NCI-H2171 (cell line): ENCODE measurements at places on chromosomes 5 and 9.

GRCh38 chr5:80435476-80435875, 27.6 kb downstream of the ZFYVE16 start:
- no peak for DNase-seq

- peak; percentile 5 for DNase-seq
These were observed 1766.1 kb upstream of the C9orf72 start for GRCh38 chr9:29339387-29339786.

- DNase-seq, result no peak
These were observed 89.6 kb downstream of the RIC1 start for GRCh38 chr9:5718296-5719032.

GRCh38 chr5:170147051-170147752, 41.5 kb downstream of the FOXI1 start:
- DNase-seq, result no peak

DNA sequence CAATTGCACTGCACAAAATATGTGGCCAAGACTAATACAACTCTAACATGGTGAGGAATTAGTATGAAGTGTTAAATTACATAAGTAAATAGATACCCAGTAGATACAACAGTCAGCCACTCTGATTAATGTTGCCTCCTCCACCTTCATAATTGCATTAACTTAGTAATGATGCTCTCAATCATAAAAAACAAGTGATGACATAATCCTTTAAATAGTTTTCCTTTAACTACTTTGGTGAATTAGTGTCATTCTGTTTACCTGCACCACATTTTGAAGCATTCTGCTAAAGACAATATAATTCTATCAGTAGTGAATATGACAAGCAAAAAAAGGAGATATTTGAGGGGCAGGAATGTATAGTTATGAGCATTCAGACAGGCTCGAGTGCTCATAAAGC, 265.9 kb upstream of the SLC24A2 start:
- DNase-seq, result no peak

DNA sequence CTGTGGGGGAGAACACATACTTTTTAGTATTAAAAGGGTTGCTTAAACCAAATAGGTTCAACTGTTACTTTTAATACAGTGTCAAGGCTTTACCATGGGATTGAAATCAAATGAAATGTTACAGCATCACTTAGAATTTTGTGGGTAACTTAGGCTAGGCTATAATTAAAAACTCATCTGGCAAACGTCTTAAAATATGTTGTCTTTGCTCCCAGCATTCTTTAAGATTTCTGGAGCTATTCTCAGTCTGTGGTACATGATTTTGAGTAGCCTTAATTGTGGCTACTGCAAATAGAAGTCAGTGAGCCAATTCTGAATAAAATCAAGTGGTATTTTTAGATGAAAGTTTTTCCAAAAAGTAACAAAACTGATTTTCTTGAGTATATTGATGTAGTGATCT, 30.7 kb downstream of the UHRF2 start:
- DNase-seq, result no peak

GRCh38 chr9:85258823-85259370, 482.9 kb downstream of the AGTPBP1 start:
- no peak for DNase-seq

- no peak for DNase-seq
These were observed 97.7 kb downstream of the PRDM6 start for GRCh38 chr5:123186771-123187170.

GRCh38 chr9:96379461-96379860, 4.0 kb downstream of the SLC35D2 start:
- no peak for DNase-seq

DNA sequence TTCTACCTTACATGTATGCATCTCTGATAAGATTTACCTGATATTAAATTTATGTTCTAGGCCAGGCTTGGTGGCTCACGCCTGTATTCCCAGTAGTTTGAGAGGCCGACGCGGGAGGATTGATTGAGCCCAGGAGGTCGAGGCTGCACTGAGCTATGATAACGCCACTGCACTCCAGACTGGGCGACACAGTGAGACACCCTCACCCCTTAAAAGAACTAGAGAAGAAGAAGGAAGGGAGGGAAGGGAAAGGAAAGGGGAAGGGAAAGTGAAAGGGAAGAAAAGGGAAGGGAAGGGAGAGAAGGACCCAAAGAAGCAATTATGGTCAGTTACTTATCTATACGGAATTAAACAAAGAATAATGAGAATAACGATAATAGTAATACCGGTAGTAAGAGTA, 1.2 kb upstream of the RFK start:
- DNase-seq, result no peak

DNA sequence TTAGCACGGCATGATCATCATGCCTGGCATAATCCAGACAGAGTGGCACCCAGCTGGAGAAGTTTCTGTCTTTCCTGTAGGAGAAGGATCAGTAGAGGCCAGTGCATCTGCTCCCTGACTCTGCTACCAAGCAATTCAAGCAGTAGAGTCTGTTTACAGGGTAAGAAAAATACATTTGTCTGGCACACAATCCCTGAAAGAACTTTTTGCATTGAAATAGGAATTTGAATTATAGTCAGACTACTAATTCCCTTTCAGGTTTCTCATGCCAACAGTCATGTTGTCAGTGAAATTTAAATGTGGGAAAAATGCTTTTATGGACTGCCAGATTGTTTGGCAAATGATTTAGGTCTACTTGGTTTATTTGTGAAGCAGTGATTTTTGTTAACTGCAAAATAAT, 125.6 kb downstream of the RAB3C start:
- DNase-seq, result no peak

DNA sequence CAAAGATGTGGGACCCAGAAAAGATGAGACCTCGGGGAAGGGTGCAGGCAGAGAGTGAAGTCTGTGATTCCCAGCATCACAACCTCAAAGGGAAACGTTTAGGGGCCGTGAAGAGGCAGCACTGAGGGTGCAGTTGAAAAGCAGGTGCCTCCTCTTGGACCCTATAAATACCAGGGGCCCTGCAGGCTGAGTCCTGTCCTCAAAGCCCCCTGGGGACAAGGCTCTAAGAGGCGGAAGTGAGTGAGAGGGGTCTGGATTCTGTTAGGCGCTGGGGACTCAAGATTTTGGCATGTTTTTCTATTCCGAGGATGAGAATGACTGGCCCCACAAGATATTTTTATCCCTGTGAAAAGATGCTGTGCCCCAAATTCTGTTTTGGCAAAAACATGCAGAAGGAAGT, 107.8 kb downstream of the THBS4 start:
- no peak for DNase-seq
